ENCODE measurements at places on chromosomes 6 and 20.

DNA sequence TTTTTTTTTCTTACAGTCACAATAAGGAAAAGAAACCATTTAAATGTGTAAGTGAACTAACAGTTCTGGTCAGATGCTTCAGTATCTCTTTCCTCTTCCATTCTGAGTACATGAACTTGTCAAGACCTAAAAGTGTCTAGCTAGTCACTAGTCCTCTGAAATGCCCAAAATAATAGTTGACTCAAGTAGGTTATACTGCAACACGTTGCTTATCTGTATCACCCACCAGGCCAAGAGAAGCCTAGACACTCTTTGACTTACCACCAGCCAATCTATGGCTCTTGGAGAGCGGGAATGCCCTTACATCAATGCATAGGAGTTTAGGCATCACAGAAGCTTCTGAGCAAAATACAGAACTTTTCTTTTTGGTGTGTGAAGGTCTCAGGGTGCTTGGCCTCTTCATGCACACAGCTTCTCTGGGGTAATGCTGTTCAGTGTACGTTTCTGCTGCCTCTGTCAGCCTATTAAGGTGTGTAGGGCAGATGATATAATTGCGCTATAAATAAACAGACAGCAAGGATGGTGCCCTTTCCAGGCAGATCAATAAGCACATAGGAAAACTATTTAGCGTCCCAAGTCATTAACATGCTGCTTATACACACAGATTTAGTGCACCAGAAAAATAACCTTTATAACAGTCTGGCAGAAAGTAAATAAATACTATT lies 7.8 kb upstream of the GFOD1 start:
- DNase-seq, result no peak

DNA sequence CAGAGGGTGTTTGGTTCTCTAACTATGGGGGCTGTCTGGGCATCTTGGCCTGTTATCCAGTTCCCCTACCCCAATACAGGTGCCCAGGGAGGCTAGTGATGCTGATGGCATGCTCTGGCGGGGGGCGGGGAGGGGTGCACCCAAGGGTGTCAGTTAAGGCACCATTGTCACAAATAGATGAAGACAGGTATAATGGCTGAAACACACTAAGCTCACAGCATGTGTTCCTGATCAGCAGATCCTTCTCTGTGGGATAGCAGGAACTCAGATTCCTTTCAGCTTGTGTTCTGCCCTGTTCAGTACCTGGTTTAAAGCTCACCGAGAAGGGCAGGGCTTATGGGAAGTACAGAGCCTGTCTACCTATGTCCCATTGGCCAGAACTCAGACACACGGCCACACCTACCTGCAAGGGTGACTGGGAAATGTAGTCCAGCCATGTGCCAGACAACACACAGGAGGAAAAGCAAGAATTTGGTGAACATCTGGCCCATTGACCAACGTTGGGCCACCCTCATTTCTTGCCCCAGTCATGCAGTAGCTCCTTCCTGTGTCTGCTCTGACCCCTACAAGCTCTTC lies 3.4 kb upstream of the RSPO4 start:
- DNase-seq, result peak; percentile 77

GRCh38 chr20:12112089-12112474 lies 194.4 kb downstream of the BTBD3 start:
- no peak for DNase-seq

- DNase-seq, result no peak
Observed at GRCh38 chr6:44789806-44790205, 402.3 kb downstream of the CDC5L start.

DNA sequence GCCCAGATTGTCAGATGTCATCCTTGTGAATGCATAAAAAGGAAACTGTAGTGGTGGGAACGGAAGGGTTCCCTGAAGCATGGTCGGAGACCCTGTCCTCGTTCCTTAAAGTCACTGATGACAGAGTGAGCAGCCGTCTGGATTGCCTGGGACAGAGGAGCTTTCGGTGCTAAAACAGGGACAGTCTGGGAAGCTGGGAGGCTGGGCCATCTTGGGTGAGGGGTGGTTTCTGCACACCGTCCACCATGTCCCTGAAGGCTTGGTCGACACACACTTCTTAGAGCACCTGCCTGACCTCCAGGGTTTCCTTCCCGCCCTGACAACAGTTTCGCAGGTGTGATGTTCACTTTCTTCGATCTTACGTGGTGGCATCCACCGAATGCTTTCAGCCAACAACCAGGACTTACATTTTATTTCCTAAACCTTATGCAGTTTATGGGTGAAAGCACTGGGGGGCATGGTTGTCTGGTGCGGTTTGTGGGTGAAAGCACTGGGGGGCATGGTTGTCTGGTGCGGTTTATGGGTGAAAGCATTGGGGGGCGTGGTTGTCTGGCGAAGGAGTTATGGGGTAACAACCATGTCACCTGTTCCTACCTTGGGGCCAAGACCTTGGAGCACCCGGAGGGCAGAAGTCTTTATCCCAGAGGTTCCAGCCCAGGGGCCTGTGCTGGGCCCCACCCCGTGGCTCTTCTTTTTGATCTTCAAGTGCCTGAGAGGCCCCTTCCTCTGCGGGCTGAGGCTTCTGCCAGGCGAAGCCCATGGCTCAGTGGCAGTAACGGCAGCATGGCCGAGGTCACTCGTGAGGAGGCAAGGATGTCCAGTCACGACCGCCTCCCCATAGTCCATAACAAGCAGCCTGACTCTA lies 81.7 kb upstream of the FRMD1 start:
- DNase-seq, result no peak

GRCh38 chr20:10762216-10762615 lies 88.4 kb upstream of the JAG1 start:
- no peak for DNase-seq

- no peak for DNase-seq
Observed at GRCh38 chr6:111482188-111482958, 645 bp downstream of the REV3L start.

GRCh38 chr6:1758076-1758679 lies 148.5 kb downstream of the FOXC1 start:
- DNase-seq, result no peak

GRCh38 chr6:12841619-12842018 lies 125.1 kb downstream of the PHACTR1 start:
- no peak for DNase-seq

DNA sequence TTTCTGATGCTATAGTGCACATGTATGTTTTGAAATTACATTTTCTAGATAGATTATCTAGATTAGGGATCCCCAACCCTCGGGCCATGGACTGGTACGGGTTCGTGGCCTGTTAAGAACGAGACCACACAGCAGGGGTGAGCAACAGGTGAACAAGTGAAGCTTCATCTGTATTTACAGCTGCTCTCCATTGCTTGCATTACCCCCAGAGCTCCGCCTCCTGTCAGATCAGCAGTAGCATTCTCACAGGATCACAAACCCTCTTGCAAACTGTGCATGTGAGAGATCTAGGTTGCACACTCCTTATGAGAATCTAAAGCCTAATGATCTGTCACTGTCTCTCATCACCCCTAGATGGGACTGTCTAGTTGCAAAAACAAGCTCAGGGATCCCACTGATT lies 10.4 kb downstream of the CEP57L1 start:
- no peak for DNase-seq

GRCh38 chr20:46979603-46980241 lies 85.1 kb downstream of the EYA2 start:
- DNase-seq, result no peak

GRCh38 chr20:52433326-52434040 lies 241.9 kb upstream of the ZFP64 start:
- no peak for DNase-seq

DNA sequence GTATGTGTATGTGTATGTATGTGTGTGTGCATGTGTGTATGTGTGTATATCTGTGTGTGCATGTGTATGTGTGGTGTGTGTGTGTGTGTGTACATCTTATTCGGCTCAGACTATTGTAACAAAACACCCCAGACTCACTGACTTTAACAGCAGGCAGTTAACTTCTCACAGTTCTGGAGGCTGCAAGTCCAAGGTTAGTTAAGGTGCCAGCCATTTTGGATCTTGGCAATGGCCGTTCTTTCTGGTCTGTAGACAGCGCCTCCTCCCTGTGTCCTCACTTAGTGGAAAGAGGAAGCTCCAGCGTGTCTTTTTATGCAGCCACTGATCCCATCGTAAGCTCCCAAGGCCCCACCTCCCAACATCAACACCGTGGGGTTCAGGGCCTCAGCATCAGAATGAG lies 128.3 kb upstream of the THBS2 start:
- DNase-seq, result no peak

DNA sequence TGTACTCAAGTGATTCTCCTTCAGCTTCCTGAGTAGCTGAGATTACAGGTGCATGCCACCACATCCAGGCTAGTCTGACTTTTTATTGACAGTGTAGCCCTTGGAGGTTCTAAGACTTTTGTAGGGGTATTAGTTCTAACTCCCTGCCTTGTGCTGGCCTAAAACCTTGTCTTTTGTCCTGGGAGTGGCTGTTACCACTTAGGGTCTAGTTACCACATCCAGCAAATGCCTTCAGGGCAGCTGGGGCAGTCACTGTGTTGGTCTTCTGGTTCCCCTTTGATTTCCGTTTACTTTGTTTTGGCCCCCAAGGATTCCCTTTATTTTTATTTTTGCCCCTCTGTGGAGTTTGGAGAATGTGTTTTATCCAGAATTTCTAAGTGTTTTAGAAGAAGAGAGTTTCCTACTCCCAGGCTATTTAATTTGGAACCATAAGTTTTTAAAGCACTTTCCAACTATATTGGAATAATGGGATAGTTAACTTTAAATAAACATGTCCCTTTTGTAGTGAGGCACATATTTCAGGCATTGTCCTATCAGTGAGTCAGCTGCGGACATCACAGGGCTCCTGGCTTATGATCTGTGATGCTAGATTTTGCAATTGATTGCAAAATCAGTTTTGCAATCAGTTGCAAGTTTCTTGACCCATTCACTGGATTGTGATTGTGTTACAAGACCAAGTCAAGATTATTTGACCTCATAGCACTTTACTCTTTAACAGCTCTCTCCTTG lies 25.0 kb downstream of the IL22RA2 start:
- no peak for DNase-seq

GRCh38 chr6:125377621-125378020 lies 75.9 kb upstream of the HDDC2 start:
- DNase-seq, result peak; percentile 42

DNA sequence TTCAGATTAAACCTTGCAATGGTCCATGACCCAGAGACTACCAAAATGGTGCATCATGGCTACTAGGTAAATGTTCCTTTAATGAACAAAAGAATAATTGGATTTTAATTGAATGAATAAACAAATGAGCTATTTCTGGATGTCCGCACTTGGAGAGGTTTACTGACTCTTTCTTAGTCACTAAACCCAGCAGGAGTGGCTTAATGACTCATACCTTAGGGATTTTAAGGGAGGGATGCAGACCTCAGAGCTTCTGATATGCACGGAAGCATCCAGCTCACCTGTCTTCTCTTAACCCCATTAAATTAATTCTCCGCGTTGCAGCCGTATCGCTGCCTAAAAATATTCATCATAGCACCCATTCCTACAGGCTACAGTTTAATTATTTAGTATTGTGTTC lies 970.0 kb upstream of the SLC35B3 start:
- DNase-seq, result no peak

- DNase-seq, result no peak
Observed at GRCh38 chr6:149271348-149272340, 45.9 kb upstream of the TAB2 start.

- no peak for DNase-seq
Observed at GRCh38 chr20:6434131-6434530, 311.3 kb upstream of the FERMT1 start.

- no peak for DNase-seq
Observed at GRCh38 chr6:45827952-45828530, 187.6 kb downstream of the CLIC5 start.

GRCh38 chr6:45651301-45651700 lies 273.6 kb upstream of the SUPT3H start:
- no peak for DNase-seq

DNA sequence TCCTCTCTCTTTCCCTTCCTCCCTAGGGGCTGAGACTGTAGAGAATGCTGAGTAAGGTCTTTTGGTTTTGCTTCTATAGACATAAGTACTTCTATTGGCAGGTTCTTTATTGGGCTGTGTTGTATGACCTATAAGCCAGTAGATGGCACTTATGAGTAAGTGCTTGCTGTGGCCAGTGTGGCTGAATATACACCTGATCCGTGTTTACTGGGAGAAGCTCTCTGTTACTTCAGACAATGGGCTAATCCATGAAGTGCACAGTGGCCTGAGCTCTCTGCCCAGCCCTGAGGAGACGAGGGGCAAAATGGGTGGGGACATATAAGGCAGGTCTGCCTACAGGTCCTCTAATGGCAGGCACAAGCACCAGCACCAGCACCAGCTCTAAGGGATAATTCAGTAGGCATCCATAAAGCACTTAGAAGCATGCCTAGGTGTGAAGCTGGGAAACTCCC lies 610.3 kb downstream of the RNF144B start:
- DNase-seq, result peak; percentile 82

GRCh38 chr20:30595698-30596097 lies 661.8 kb upstream of the DEFB115 start:
- no peak for DNase-seq

DNA sequence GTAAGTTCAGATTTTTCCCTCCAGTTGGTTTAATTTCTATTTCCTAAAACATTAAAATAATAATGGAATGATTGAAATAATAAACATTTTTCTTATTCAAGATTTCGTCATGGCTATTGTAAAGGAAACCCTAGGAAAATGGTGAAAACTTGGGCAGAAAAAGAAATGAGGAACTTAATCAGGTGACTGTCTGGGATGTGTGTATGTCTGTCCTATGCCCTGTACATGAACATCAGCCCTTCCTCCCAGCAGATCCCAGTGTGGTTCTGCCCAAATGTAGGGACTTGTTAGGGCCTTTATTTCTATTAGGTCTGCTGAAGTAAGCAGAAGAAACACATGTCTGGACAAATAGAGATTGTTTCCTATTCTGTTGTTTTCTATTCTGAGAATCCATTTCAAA lies 13.1 kb downstream of the RIOK1 start:
- no peak for DNase-seq

- no peak for DNase-seq
Observed at GRCh38 chr6:31864818-31865204, 2.2 kb upstream of the NEU1 start.

- no peak for DNase-seq
Observed at GRCh38 chr6:20892365-20892764, 358.1 kb downstream of the CDKAL1 start.

DNA sequence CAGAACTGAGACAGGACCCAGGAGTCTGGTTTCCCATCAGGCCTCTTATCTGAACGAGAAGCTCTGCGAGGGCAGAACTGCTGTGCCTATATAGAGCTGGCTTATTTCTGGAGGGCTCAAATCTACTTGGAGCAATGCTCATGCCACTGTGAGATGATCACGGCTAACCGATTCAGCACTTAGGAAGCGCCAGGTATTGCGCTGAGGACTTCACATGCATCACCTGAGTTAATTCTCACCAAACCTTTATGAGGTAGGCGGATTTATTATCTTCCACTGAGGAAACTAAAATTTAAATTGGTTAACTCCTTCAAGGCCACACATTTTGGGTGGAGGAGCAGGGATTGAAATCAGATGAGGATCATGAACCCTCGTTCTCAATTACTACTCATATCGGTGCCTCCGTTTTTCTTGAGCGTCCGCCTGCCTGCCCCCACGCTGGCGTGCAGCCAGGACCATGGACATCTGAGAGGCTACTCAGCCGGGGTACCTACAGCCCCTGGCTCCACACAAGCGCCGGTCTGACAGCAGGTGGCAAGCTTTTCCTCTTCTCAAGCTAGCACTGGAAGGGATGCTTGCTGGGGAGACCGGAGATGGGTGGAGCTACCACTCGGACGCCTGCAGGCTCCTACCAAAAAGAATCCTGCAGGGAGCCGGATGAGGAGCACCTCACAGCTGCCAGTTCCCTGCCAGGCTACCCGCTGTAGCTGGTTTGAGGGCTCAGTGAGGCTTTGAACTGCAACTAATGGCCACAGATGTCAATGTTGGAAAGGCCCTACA lies 1.0 kb upstream of the PCIF1 start:
- peak; percentile 80 for DNase-seq

- DNase-seq, result no peak
Observed at GRCh38 chr6:19669206-19669605, 168.0 kb upstream of the ID4 start.

Measured in SK-MEL-5 (cell line).